ENCODE measurements at places on chromosomes 6 and 20.

- DNase-seq, result no peak
Observed at GRCh38 chr6:36368921-36369865, 18.3 kb downstream of the ETV7 start.

GRCh38 chr6:41455410-41455809 lies 90.8 kb upstream of the FOXP4 start:
- no peak for DNase-seq

DNA sequence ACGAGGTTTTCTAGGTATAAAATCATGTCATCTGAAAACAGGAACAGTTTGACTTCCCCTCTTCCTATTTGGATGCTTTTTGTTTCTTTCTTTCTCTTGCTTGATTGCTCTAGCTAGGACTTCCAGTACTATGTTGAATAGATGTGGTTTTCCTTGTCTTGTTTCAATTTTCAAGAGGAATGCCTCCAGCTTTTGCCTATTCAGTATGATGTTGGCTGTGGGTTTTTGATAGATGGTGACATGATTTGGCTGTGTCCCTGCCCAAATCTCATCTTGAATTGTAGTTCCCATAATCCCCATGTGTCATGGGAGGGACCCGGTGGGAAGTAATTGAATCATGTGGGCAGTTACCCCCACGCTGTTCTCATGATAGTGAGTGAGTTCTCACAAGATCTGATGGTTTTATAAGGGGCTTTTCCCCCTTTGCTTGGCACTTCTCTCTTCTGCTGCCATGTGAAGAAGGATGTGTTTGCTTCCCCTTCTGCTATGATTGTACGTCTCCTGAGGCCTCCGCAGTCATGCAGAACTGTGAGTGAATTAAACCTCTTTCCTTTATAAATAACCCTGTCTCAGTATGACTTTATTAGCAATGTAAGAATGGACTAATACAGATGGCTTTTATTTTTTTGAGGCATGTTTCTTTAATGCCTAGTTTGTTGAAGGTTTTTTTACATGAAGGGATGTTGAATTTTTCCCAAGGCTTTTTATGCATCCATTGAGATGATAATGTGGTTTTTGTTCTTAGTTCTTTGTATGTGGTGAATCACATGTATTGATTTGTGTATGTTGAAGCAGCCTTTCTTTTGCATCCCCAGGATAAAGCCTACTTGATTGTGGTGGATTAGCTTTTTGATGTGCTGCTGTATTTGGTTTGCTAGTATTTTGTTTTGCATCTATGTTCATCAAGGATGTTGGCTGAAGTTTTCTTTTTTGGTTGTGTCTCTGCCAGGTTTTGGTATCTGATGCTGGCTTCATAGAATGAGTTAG lies 239.1 kb downstream of the THBS2 start:
- no peak for DNase-seq

- DNase-seq, result peak; percentile 61
Observed at GRCh38 chr6:90397929-90398674, 101.5 kb upstream of the BACH2 start.

- no peak for DNase-seq
Observed at GRCh38 chr20:49987868-49988690, 5.3 kb downstream of the SNAI1 start.

DNA sequence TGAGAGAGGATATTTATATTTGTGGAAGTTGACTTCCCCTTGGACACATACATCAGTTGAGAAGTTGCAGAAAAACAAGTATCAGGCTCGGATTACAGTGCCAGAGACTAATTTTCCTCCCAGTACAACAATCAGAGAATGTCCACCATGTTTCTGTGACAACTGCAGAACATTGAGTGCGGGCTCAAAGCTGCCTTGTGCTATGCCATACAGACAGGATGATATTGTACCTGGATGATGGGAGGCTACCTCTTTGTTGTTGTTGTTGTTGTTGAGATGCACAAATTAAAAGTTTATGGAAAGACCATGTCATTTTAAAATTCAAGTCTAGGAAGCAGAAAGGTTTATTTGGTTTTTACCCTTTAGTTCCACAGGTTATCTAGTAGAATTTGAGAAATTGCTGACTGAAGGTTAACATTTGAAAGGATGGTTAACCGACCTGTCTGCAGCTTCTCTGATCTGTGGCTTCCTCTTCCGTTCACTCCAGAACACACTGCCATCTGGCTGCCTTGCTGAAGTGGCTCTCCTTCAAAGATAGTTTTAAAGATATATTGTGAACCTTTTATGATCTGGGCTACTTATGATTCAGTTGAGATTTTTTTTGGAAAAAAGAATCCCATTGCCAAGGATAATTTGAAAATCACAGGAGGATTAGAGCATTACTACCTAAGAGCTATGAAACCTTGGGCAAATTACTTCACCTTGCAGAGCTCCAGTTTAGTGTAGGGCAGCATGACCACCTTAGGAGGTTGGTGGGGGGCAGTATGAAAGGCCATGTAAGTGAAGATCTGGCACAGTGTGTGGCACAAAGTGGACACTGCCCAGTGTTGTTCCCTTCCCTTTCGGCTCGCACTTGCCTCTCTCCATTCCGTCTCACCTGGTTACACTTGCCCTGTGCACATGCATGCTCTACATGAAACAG lies 15.9 kb downstream of the TMEM200A start:
- no peak for DNase-seq

DNA sequence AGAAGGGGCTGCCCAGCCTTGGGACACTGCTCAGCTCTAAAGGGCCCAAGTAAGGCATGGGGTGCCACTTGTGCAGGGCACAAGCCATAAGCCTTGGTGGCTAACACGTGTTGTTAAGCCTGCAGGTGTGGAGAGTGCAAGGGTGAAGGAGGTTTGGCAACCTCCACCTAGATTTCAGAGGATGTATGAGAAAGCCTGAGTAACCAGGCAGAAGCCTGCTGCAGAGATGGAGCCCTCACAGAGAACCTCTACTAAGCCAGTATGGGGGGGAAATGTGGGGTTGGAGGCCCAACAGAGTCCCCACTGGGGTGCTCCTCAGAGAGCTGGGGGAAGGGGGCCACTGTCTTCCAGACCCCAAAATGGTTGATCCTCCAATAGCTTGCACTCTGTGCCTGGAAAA lies 32.6 kb downstream of the SERINC1 start:
- DNase-seq, result no peak

- DNase-seq, result no peak
Observed at GRCh38 chr20:63053432-63054102, 46.8 kb upstream of the BHLHE23 start.

DNA sequence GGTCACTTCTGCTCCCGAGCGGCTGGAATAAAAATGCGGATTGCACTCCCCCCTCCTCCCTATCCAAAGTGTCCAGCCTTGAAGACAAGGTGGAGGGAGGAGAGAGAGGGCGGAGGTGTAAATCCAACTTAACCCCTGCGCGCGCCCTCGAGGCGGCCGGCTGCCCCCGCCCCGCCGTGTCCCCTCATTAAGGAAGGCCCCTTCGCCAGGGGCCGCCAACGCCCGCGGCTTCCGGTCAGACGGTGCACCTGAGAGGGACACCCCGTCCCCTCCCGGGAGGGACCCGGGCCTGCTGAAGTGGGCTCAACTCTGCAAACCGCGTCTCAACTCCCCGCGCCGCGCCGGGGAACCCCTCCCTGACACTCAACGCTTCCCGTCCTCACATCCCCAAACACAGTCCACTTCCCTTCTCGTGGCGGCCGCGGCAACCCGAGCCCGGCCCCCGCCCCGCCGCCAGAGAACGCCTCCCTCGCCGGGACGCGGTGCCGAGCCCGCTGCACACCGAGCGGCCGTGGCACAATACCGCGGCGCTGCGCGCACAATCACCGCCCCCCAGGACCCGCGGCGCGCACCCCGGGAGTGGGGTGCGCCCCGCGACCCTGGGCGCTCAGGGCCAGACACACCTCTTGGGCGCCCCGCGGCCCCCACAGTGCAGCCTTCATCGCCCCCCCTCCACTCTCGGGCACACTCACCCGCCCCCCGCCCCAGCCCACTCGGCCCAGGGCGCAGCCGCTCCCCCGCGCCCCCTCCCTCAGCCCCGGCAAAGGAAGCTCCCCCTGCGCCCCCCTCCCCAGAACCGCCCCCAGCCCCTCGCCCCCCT lies 102.5 kb downstream of the NOL4L start:
- DNase-seq, result no peak

GRCh38 chr20:17661121-17661744 lies 20.8 kb downstream of the RRBP1 start:
- no peak for DNase-seq

DNA sequence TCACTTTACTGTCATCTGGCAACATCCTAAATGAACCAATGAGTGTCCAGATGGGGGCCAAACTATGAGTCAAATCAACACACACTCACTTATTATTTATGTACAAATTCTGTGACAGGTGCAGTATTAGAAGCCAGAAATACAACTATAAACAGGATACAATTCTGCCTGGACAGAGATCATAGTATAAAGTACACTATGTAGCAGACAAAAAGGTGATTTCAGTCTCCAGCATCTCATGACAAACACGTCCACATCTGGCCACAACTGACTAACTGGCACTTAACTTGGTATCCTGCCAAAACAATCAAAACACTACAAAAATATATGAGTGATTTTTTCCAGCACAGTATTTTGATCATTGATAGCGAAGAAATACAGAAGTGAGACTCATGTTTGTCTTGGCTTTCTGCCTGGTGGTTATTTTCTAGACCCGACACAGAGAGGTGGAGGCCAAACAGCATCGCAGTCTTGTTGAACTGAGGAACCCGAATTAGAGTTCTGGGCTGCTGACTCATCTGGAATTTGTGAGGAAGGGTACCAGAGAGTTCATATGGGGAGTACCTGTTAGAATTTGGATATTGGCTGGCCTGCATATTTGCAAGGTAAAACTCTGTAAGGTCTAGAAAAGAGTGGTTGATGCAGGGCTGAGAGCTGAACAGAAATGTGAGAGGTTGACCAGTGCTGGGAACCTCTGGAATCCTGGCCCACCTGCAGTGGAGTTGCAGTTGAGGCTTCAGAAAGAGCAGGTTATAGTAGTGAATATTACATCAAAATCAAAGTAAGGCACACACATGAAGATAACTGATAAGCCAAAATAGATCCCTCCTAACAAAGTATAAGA lies 475.2 kb downstream of the PTPRT start:
- no peak for DNase-seq

DNA sequence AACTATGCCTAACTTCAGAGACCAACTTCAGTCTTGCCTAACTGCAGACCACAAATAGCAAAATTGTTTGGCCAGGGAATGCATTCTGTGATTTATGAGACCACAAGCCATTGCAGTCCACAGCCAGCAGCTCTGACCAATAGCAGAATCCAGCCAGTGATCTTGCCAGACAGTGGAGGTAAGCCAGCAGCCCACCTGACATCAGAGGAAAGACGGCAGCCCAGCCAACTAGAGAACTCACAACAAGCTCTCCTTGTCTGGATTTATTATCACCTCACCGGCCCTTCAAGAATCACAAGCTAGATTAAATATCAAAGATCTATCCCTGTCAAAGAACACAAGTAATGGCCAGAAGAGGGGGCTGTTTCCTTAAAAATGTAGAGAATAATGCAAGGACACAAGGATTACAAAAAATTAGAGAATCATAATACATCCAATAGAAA lies 66.5 kb upstream of the SLC35F1 start:
- DNase-seq, result no peak

DNA sequence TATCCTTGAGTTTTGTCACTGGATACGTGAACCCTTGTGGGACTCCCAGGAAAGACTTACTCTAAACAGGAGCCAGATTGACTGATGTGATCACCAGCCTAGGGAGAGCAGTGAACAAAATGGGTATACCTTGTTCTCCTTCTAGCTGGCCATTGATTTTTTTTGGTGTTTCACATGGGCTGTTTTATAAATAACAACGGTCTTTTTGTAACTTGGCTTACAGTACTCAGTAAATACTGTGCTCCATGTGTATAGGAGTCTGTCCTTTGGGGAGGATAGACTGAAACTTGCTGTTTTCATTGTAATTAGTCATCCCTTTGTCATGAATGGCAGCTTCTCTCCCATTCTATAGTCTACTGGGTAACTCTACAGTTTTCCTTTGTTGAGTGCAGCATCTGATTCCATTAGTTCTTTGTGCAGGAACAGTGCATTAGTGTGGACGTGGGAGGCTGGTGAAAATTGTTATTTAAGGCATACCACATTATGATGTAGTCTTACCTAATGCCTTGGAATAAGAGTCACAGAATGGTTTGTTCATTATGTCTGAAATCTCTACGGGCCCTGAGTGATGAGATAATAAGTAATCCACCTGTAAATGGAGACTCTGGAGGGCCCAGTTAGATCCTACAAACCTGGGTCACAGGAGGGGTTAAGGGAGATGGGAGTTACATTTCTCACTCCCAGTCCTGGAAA lies 89.5 kb downstream of the TIAM2 start:
- DNase-seq, result no peak

GRCh38 chr6:47179286-47179685 lies 130.4 kb downstream of the TNFRSF21 start:
- no peak for DNase-seq

DNA sequence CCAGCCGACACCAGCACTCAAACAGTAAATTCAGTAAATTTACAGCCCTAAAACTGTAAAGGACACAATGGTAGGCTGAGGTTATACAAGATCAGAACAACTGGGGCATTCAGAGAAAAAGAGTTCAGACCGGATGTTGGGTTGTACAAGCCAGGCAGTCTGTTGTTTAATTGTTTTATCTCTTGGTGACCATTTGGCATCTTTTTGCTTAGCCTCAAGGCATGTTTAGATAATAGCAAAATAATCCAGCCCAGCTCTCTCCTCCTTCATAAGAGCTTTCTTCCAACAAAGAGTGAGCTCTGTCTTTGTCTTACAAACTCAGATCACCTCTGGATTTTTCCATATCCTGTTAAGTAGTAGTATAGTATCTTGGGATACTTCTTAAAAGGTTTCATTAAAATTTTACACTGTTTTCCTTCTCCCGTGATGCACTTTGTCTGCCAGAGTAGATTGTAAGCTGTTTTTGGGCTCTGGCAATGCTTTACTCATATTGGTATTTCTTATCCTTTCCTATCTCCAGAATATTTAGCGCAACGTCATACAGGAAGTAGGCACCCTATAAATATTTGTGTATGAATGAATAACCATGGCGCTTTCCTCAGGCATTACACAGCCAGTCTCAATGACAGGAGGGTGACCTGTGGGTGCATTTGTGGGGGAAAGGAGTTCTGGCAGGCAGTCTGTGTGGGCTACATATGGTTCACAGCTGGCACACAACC lies 35.6 kb upstream of the TRAM2 start:
- no peak for DNase-seq

- DNase-seq, result no peak
Observed at GRCh38 chr6:163023700-163024099, 295.9 kb downstream of the PACRG start.

DNA sequence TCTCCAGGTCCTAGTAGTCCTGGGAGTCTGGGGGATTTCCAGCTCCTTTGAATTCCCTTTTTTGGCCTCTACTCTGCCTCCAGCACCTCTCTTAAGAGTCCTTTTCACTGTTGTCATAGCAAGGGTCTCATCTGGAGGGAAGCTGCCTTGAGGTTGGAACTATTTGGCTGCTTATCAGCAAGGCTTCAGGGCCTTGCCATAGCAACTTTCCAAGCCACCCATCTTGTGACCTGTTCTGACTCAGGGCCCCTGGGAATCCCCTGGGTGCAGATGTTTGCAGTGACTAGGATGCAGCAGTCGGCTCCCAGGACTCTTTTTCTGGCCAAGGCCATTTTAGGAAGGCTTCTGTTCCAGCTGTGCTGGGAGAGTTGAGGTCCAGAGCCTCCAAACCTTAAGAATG lies 12.4 kb downstream of the PKIG start:
- DNase-seq, result no peak
